Stimulated activated naive CD8-positive, alpha-beta T cell treated with anti-CD3 and anti-CD28 coated beads, Interleukin-15, Interleukin-2, amounts not matched to agents 100 U/mL and 50 U/mL, for 24 hours (primary cell): ENCODE measurements at places on chromosomes 1 and 21.
A peak's percentile ranks its signal among the peaks of the same experiment; 100 is the strongest.

GRCh38 chr21:34950980-34951379 lies 98.1 kb downstream of the RUNX1 start:
- no peak for DNase-seq

GRCh38 chr1:170758992-170759391 lies 95.1 kb downstream of the PRRX1 start:
- no peak for DNase-seq

- DNase-seq: no peak
These were observed 26.4 kb upstream of the GOLT1A start for GRCh38 chr1:204240233-204240632.

DNA sequence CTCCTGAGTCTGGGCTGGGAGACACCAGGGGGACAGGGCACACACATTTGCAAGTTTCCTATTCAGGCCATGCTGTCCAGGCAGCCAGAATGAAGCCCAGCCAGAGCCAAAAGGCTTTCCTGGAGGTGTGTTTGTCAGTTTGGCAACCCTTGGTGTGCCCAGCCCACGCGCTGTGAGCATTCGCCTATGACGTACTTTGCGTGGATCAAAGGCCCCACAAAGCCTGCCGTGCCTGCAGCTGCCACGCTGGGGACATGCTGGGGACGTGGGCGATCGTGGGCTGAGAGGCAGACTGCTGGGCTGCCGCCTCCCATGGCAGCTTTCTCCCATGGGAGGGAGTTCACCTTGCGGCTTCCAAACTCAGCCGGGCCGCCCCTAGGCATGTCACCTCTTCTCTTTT lies 57.5 kb downstream of the CD247 start:
- DNase-seq: peak; percentile 50

GRCh38 chr1:217924924-217925323 lies 293.8 kb downstream of the SPATA17 start:
- no peak for DNase-seq

GRCh38 chr1:219304227-219305226 lies 130.8 kb downstream of the LYPLAL1 start:
- DNase-seq: no peak

GRCh38 chr1:107782217-107782845 lies 182.6 kb downstream of the VAV3 start:
- peak; percentile 39 for DNase-seq

- DNase-seq: no peak
These were observed 14.2 kb downstream of the KCNAB2 start for GRCh38 chr1:6059866-6060265.
